NCI-H1105 treated with DMSO at 0.1 percent for 48 hours (cell line): ENCODE measurements at places on chromosomes 1 and 21.

GRCh38 chr1:187714470-187714869 lies 885.7 kb downstream of the PLA2G4A start:
- no peak for DNase-seq

GRCh38 chr1:145997016-145997717 lies 788 bp upstream of the TXNIP start:
- no peak for DNase-seq

DNA sequence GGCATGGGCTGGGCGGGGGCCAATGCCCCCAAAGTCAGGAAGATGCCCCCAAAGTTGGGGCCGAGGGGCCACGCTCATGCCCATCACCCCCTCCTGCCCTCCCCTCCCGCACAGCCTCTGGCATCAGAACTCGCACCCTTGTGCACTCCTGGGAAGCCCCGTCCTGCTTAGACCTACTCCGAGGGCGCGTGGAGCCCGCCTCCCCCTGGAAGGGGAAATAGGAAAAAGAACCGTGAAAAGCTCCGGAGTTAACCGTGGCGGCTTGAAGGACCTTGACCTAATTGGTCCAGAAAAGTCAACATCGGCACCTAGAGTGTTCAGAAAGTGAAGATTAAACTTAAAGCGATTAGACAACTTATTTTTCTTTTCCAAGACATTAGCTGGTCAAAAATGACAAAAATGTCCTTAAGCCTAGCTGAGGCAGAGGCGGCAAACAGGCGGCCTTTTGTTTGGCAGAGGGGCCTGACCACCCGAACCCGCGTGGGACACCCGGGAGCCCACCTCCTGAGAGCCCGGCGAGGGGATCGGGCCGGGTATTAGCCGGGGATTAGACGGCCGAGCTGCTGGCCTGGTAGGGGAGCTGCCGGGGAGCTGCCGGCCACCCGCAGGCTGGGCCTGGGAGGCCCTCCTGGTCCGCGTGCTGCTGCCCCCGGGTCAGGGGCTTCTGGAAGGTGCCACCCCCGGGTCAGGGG lies 65.5 kb downstream of the PRDM16 start:
- no peak for DNase-seq

DNA sequence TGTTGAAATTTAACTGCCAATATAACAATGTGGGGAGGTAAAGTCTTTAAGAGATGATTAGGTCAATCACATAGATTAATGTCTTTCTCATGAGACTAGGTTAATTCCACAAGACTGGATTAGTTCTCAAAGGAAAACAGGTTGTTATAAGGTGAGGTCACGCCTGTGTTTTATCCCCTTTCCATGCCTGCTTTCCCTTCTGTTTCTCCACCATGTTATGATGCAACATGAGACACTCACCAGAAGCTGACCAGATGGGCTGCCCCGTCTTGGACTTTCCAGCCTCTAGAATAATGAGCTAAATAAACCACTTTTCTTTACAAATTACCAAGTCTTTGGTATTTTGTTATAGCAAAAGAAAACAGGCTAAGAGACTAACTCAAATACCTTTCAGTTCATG lies 70.8 kb downstream of the DDAH1 start:
- no peak for DNase-seq

DNA sequence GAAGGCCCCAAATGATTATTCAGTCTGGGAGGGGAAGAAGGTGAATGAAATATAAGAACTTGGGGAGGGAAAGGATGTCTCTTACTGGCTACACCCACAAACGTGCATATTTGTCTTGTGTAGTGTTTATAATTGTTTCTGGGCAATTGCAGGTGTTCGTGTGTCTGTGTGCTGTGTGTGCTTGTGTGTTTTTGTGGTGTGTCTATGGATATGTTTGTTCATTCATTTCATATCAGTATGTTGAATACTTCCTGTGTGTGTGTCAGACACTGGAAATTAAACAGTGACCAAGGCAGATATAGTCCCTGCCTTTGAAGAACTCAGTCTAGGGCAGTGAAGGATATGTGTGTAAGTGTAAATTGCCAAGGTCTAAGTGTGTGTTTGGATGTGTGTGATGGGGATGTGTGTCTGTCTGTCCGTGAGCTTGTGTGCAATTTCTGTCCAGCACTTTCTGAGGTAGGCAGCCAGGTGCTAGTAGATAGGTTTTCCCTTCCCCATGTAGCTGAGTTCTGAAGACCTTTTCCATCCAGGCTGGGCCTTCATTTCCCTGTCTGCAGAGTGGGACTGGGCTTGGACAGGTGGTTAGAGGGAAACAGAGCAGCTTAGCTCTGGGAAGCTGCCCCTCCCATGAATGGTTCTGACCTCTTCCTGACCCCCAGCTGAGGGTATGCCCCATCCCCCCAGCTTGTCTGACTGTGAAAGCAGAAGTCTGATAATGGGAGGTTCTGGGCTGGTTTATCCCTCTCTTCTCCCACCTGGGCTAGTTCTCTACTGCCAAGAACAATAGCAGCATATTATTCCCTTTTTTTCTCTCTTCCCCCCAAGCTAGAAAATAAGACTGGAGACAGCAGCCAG lies 3.8 kb downstream of the AGO1 start:
- no peak for DNase-seq

DNA sequence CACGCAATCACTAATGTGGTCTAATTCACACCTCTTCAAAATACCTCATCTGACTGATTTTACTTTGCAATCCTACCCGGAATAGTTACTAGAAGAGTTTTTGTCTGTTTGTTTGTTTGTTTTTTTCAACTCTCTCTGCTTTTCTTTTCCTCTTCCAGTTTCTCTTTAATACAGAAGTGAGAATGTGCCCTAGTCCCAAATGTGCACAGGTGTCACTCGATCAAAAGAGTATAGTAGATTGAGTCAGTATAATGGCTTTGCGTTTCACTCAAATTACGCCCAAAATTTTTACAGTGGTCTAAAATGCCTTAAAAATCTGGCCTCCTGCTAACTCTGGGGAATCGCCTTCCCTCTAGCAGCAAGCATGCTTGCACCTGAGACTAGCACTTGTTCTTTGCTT lies 1536.8 kb downstream of the KCNT2 start:
- DNase-seq = no peak

DNA sequence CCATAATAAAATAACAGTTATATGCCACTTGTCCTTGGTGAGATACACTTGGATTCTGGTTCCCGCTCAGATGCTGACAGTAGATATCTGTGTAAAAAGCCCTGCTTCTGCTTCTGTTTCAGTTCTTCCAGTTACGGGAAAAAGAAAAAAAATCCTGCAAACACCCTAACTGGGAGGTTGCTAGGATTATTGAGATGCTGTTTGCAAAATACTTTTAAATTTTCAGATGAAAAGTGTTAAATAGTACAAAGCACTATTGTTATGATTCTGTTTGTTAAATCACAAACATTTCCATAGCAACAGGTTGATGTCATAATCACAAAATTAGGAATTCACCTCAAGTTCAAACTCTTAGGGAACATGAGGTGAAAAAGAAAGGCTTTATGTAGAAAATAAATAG lies 232.3 kb downstream of the HMCN1 start:
- no peak for DNase-seq

- DNase-seq = no peak
Observed at GRCh38 chr1:27455139-27455811, 34.7 kb downstream of the WASF2 start.

DNA sequence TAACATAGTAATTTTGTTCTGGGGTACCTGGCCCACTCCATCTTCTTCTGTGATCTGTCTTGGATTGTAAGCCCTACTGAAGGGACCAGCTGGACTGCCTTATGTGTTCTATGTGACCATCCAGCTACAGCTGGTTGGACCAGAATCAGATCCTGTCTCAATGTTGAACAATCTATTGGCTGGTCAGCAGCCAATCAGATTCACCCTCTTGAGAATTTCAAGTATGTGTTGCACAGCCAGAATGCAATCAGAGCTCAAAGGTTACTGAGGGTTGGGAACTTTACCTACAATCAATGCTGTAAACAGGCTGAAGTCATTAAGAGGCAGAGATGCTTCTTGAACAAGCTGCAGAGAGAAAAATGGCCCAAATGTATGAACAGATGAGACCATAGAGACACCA lies 61.9 kb downstream of the KCNC4 start:
- DNase-seq = no peak

- no peak for DNase-seq
Observed at GRCh38 chr1:70934194-70934961, 113.2 kb downstream of the PTGER3 start.

DNA sequence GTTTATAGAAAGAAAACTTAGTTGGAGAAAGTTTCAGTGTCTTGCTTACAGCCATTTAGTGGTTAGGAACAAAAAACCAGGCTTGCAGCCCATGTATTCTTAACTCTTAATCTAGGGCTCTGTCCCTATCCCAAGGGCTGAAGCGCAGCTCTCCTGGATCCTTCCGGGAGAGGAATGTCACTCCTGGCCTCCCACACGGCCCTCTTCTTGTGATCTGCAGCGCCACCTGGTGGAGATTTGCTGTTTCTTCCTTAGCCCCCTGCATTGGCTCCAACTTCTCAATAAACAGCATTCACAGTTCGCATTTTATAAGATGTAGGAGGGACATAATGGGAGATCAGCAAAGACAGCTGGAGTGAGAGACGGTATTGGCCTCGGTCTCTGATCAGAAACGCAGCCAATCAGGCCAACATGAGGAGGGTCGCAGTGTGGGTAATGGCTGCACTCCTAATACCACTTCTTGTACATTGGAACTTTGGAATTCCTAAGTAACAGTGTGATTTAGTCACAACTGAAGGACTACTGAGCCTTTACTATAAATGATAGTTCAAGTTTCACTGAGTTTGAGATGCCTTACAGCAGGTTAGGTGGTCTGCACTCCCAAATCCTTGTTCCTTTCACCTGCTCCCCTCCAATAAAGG lies 283.4 kb downstream of the ASTN1 start:
- peak; percentile 53 for DNase-seq

- DNase-seq = no peak
Observed at GRCh38 chr1:26471498-26472319, 531 bp upstream of the HMGN2 start.

GRCh38 chr1:32933742-32934322 lies 30.8 kb downstream of the RNF19B start:
- no peak for DNase-seq

- no peak for DNase-seq
Observed at GRCh38 chr1:217542136-217542777, 88.6 kb downstream of the GPATCH2 start.

GRCh38 chr1:64917328-64917861 lies 49.0 kb downstream of the JAK1 start:
- no peak for DNase-seq

DNA sequence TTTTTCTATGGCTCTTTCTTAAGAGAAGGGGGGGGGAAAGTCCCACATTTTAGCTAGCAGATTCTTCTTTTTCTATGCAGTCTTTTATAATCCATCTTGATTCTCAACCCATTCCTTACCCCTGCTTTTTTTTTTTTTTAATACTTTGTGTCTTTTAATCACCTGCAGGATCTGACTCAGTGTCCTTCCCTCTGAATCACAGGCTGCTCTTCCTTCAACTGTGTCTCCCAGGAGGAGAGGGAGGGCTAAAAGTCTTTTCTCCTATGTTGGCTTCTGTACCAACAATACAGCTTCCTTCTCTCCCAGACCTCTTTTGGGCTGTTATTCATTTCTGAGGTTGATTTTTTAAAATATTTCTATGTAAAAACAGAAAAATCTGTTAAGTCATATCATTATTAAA lies 686.2 kb downstream of the ADGRL2 start:
- DNase-seq = no peak

- DNase-seq = no peak
Observed at GRCh38 chr21:38814126-38815059, 8.7 kb downstream of the ETS2 start.

DNA sequence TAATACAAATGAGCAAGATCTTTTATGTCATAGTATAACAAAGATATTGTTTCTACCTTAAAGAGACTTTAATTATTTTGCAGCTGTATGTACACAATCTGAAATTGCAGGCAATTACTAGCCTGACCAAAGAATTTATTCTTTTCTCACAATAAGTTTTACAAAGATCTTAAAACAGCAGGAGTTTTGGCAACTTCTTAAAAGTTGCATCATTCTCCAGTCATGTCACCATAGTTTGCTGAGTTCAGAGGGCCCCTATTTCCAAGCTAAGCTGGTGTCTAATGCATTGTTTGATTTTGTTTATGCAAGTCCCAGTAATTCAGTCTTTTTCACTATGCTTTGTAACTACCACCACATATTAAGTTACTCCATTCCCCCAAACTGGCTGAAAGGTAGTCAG lies 114.8 kb downstream of the DNAH14 start:
- DNase-seq = no peak

DNA sequence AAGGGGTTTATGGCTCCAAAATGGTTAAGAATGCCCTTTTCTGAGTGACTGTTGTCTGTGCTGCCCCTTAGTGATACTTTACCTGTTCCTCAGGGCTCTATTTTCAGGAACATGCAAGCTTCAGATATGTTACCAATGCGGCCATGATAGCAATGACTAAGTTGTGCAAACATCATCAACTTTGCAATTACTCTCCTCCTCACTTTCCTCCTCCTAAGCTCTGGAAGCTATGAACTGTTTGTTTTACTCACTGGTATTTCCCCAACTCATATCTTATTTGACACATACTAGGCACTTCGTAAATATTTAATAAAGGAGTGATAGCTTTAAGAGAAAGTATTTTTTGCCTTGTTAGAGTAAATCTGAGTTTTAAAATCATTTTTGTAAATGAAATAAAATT lies 53.8 kb downstream of the RWDD3 start:
- no peak for DNase-seq

GRCh38 chr1:226549937-226550671 lies 1.5 kb downstream of the STUM start:
- peak; percentile 53 for DNase-seq

GRCh38 chr1:50936321-50936720 lies 23.7 kb downstream of the FAF1 start:
- no peak for DNase-seq

DNA sequence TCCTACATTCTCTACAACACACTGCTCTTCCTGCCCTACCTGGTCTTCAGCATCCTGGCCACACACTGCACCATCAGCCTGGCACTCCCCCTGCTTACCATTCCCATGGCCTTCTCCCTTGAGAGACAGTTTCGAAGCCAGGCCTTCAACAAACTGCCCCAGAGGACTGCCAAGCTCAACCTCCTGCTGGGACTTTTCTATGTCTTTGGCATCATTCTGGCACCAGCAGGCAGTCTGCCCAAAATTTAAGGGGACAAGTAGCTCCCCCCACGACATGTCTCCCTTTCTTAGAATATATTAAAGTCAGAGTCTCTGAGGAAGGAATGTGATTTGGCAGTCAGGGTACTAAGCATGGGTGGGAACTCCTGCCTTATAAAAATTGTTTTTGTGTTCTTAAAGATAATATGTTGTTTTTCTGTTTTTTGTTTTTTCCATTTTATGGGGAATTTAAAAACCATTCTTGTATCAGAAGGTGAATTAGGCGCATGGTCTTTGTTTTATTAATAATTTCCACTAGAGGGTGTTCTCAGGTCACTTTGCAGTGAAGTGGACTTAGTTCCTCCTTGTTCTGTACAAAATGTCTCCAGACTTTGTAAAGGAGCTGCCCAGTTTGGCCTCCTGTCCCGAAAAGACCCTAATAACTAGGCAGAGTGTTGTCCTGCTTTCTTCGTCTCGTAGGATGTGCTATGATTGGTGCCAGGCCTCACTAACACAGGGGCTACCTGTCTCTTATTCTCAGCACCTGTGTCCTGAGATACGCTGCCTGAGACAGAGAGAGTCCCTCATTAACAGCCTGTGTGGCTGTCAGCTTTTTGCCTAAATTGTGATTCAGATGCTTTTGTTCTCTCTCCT lies 13.1 kb downstream of the UBIAD1 start:
- peak; percentile 17 for DNase-seq
